Cardiac septum (tissue), 1 donor: ENCODE measurements at places on chromosomes 1 and 21. TPM values are rescaled to one million over a fixed set of nuclear protein-coding genes. Genes with fewer than 3 reads are reported as not detected.

Gene GJA8
- total RNA-seq, result not detected

GRCh38 chr1:207070811-207071210, 17.7 kb downstream of the PFKFB2 start:
- no peak for DNase-seq

Gene HCRTR1
- not detected for total RNA-seq

GRCh38 chr21:28737674-28738419, 254.8 kb downstream of the LTN1 start:
- no peak for DNase-seq

DNA sequence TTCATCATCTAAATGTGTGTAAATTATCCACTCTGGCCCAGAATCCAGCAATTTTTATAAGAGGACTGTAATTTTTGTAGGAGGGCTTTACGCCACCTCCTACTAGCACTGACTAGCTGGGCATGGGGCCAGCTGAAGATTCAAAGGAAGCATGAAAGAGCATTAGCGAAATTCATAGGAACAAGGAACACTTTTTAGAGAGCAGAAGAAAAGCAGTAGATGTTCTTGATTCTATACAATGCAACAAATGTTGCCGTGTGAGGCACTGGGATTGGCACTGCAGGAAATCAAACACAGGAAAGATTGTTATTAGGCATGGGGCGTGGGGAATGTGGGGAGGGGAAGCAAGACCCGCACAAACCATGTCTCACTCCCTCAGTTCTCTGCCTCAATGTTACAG, 58.4 kb upstream of the PARP1 start:
- DNase-seq, result no peak
